Thoracic aorta endothelial cell (primary cell): ENCODE measurements at places on chromosomes 11 and 22. TPM values are rescaled to one million over a fixed set of nuclear protein-coding genes. Genes with fewer than 3 reads are reported as not detected.

Gene SPTBN2
- total RNA-seq, result 37.2 and 40.0 TPM in 2 replicates

Gene GGT1
- 0.53 and 0.57 TPM in 2 replicates for total RNA-seq

Gene LRRC32
- total RNA-seq, result 15.4 and 36.3 TPM in 2 replicates

Gene OOSP4B
- not detected in 2 replicates for total RNA-seq

Gene ROBO4
- 265 and 303 TPM in 2 replicates for total RNA-seq

Gene MRGPRX3
- total RNA-seq, result not detected in 2 replicates

Gene KCNQ1OT1
- 2.5 and 2.8 TPM in 2 replicates for total RNA-seq

Gene C11orf42
- total RNA-seq, result not detected in 2 replicates

Gene HOATZ
- total RNA-seq, result not detected in 2 replicates

Gene SLCO2B1
- total RNA-seq, result 0.27 TPM in 1 of 2 replicates, not detected in the other

Gene RCOR2
- 0.36 and 0.40 TPM in 2 replicates for total RNA-seq

Gene BTBD18
- total RNA-seq, result not detected in 2 replicates

Gene MS4A4A
- total RNA-seq, result not detected in 2 replicates
